ENCODE measurements at places on chromosomes 3 and 15.

DNA sequence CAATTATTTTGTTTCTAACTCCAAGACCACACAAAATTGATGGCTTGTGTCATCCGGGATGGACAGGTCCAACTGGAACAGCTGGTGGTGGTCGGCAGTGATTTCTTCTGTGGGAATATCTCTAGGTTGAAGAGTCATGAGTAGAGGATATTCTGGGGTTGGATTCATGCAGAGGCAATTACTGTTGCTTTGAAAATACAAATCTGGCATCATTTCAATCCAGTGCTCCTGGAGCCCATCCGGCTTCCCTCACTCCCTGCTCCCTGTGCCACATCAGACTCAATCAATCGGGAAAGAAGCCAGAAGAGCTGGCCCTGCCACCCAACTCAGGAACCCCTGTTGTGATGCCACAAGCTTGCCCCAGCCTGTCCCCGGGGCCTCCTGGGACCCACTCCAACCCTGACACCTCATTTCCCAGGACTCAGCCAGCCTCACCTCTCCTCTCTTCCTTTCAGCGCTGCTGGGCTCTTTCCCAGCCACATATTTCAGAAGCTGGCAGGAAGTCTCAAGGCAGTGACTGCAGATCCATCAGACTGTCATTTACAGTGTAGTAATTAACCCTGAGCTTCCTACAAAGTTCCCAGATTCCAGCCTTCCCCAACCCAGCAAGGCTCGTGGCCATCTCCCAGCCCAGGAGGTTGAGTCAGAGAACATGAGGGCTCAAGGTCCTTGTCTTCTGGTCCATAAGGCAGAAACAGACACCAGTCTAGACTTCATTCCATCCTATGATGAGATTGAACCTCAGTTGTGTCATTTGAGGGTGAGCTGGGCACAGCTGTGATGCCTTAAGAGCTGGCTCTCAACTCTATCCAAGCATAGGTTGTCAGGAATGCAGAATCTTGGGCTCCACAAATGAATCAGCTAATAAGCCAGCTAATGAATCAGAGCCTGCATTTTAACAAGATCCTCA lies 114.0 kb downstream of the FAM174B start:
- DNase-seq, result no peak

DNA sequence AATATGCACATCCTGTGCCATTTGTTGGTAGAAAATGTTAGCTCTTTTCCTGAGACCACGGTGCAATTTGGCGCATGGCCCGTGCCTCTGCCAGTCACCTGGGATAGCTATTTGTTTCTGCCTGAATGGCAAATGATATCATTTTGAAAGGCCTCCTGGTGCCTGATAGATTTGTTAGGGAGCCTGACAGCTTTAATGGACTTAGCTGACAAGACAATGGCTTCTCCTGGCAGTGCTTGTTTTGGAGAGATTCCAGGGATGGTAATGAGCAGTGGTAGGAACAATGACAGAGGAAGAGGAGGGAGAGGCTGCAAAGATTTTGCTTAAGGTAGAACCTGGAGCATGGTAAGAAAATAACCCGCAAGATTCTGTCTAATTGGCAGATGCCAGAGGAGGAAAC lies 268.5 kb downstream of the CLSTN2 start:
- no peak for DNase-seq

DNA sequence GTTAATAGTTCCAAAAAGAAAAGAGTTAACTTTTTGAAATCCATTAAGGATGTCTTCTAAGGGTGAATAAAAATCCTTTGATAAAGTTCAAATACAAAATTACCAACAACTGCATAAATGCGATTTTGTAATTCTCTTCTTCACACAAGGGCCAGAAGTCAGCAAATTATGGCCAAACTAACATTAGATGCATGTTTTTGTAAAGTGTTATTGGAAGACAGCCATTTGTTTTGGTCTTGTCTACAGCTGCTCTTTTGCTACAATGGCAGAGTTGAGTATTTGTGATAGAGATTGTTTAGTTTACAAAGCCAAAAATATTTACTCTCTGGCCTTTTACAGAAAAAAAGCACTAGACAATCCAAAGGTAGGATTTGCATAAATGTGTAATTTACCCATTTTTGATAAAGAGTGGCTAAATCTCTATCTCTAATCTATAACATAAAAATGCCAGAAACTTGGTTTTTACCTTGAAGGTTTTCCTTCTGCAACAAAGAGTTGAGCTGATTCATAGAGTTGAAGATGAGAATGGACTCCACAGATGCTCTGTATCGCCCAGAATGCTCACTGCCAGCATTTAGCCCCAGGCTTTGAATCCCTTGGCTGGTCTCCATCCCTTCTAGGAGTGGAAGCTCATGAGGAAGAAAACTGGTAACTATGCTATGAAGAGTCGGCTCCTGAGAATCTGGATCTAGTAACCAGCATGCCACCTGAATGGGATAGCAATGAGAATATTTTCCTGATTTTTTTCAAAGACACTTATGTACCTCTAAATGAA lies 64.5 kb downstream of the POLQ start:
- DNase-seq, result no peak

DNA sequence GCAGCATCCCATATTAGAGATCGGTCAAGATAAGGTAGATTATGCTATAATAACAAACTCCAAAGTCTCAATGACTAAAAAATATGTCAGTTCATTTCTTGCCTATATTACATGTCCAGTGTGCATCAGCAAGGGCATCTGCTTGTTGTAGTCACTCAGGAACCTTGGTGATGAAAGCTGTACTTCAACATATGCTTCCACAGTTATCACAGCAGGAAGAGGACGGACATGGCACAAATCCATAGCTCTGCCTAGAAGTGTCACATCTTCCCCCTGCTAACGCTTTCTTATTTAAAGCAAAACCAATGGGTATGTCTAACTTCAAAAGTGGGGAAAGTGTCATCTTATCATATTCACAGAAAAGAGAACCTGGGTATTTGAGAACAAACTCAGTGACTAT lies 20.0 kb upstream of the PIAS1 start:
- no peak for DNase-seq

- no peak for DNase-seq
Observed at GRCh38 chr3:37941608-37942508, 48.7 kb upstream of the VILL start.

- DNase-seq, result no peak
Observed at GRCh38 chr3:99502871-99503270, 135.5 kb upstream of the COL8A1 start.

All from activated T-cell treated with anti-CD3 and anti-CD28 coated beads for 48 hours (primary cell).